Stimulated activated CD4-positive, alpha-beta T cell treated with anti-CD3 and anti-CD28 coated beads, Interleukin-15, amount 100 ng/mL, for 1 hour (primary cell): ENCODE measurements at places on chromosomes 11 and 22.
A peak's percentile ranks its signal among the peaks of the same experiment; 100 is the strongest.

GRCh38 chr11:124920870-124921609, 2.0 kb downstream of the HEPN1 start:
- DNase-seq = peak; percentile 51

- DNase-seq = no peak
Observed at GRCh38 chr11:128464878-128465450, 122.4 kb downstream of the ETS1 start.

DNA sequence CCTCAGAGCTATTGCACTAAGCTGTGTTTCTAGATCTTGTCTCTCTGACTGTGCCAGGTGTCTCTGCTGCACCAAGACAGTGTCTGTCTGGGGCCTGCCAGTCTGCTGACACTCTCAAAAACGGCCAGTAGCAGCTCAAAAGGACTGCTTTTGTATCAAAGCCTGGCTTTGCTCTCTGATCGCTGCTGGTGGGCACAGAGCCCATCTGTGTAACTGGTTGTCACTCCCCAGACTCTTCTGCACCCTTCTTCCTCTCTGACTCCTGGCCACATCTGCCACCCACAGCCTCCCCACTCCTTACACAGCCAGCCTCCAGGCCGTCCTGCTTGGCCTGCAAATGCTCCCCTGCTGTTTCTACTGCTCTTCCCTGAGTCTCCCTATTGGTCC, 26.5 kb downstream of the MED15 start:
- no peak for DNase-seq

- no peak for DNase-seq
Observed at GRCh38 chr11:11981840-11982239, 26.6 kb downstream of the DKK3 start.

GRCh38 chr11:92190535-92191206, 33.9 kb upstream of the FAT3 start:
- no peak for DNase-seq

DNA sequence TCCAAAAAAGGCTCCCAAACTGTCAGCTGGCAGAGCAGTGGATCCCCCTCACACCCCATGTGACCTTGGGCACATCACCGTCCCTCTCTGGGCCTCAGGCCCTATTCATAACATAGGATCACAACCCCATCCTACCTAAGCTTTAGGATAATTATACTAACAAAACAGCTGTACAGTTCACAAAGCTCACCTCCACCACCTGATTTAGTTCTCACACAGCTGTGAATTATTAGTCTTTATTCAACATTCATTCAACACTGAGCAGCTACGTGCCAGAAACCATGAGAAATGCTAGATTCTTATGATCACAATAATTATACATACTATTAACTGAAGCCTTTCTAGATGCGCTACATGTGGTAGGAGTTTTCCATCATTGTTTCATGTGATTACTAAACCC, 9.5 kb downstream of the WNT11 start:
- no peak for DNase-seq

DNA sequence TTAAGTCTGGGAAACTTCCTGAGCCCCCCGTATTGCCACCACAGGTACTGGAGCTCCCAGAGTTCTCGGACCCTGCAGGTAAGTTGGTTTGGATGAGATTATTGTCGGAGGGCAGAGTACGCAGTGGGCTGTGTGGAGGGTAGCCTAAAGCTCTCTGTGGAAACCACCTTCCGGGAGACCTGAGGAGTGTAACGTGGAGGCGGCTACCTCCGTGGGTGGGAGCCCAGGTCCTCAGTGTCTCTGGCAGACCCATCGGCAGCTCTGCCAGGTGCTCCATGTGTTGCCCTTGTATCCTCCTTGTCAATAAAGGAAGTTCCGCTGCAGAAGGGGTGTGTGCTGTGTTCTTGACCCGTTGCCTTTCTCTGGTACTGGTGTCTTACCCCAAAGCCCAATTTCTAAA, 61.4 kb downstream of the SYT13 start:
- DNase-seq = no peak

DNA sequence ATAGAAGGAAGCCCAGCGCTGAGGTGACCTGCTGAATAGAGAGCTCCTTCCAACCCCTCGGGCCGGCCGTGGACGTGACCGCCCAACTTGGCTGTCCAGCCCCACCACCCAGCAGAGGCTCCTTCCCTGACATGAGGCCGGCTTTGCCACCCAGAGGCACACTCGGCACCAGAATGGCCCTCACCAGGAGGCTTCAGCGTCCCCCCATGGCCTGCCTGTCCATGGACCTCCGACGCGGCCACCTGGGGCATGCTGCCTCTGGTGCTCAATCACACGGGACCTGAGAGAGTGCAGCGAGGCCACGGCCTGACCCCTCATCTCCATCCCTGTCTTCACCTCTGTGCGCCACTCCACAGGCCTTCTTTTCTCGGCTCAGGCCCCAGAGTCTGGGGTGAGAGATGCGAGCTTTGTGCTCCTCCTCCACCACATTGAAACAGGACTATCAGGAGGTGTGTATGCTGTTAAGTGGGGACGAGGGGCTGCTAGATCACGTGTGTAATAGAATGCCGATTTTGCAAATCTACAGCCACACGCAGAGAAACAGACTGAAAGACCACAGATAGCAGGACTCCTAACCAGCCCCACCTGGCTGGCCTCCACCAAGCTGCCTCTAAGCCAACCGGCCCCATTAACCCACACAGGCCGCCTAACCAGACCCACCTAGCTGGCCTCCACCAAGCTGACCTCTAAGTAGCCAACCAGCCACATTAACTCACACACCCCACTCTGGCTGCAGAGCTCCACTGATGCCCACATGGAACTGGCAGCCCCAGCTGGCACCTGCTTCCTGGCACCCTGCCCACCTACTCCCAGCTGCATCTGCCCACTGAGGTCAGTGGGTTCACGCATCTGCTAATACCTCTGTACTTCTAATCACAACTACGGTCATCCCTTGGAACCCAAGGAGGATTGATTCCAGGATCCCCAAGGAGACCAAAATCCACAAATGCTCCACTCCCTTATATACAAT, 20.7 kb downstream of the LINC01488 start:
- no peak for DNase-seq

GRCh38 chr11:120500414-120501071, 11.0 kb upstream of the GRIK4 start:
- no peak for DNase-seq

DNA sequence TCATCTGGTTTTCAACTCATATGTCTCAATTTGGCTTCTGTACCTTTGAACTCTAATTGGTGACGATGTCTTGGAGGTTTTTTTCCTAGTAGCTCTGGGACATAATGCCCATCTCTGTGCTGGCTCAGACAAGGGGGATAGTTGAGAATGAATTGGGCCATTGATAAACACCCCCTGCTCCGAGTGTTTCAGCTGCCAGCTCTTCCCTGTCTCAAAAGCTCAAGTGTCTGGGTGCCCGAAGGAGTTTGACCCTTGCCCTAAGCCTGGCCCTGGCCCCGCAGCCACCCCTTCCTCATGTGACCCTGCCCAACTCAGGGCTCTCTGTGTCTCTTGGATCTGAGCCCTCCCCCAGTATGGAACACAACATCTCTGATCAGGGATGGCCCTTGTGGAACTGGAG, 3.0 kb downstream of the INSC start:
- DNase-seq = no peak

DNA sequence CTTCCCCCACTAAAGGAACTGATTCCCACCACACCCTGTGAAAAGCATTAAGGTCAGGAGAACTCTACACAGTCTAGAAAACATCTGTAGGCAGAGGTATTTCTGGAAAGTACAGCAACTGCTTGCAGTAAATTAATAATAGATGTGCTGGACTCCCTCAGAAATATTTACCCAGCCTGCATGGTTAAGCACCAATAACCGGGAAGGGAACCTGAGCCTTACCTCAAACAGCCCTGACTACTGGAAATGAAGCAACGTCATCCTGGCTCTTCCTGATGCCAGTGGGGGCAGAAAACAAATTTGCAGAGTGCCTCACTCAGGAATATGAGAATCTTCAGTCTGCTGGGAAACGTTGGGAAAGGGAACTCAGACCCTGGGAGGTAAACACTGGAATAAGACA, 318.1 kb downstream of the TENM4 start:
- DNase-seq = no peak

GRCh38 chr22:50530877-50531545, 1.2 kb upstream of the TYMP start:
- peak; percentile 65 for DNase-seq
